ENCODE measurements at places on chromosomes 12 and 14.

- no peak for DNase-seq
These were observed 525.6 kb downstream of the FLRT2 start for GRCh38 chr14:86055512-86056075.

- DNase-seq: no peak
These were observed 65.9 kb upstream of the NUDT4 start for GRCh38 chr12:93311827-93312226.

- DNase-seq: no peak
These were observed 245.7 kb downstream of the CEP128 start for GRCh38 chr14:80695869-80696268.

- no peak for DNase-seq
These were observed 11.5 kb upstream of the CHD4 start for GRCh38 chr12:6618483-6619225.

- peak; percentile 73 for DNase-seq
These were observed 166.5 kb upstream of the GSC start for GRCh38 chr14:94936401-94936892.

DNA sequence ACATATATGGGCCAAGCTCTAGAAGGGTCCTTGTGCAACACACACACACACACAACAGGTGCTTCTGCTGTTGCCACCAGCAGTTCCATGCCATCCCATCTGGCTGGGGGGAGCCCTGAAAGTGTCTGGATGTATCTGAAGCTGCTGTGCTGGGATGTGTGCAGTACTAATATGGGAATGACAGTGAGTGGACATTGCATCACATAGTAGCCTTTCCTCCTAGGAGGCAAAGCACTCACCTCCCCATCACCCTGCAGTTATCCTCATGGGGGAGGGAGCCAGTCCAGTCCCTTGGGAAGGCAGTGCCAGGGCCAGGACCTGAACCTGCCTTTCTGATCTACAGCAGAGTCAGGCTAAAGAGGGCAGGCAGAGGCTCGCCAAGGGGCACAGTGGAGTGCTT lies 208.9 kb downstream of the CACNA1C start:
- DNase-seq: no peak

GRCh38 chr14:94935706-94936300 lies 165.9 kb upstream of the GSC start:
- DNase-seq: no peak

- no peak for DNase-seq
These were observed 13.9 kb downstream of the ADGRD1 start for GRCh38 chr12:130967636-130968035.

DNA sequence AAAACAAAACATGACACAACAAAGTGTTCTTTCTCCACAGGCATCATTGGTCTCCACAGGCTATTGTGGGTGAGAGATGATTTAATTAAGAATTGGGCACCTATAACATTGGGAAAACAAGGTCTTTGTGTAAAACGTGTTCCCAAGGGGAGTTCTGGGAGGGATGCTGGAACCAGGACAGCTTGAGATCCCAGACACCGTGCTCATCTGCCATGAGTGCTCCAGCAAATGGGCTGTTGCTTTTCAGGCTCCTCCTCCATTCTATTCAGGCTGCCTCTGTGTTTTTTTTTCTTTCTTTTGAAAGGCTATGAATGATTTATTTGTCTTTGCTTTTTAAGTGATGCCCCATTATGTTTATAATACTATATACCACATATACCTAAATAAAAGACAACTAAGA lies 122.4 kb downstream of the DACT1 start:
- DNase-seq: no peak

DNA sequence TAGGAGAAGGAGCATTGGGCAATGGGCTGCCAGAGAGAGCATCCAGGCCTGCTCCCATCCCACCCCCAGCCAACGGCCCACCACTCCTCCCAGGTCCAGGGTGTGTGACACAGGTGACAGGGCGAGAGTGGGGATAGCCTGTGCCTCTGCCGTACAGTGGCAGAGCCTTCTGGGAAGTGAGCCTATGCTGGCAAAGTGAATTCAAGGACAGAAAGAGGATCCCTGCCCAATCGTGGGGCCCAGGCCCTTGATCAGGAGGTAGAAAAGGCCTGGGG lies 553 bp upstream of the KRT79 start:
- DNase-seq: no peak

- no peak for DNase-seq
These were observed 89.1 kb upstream of the RIC8B start for GRCh38 chr12:106685381-106685780.

DNA sequence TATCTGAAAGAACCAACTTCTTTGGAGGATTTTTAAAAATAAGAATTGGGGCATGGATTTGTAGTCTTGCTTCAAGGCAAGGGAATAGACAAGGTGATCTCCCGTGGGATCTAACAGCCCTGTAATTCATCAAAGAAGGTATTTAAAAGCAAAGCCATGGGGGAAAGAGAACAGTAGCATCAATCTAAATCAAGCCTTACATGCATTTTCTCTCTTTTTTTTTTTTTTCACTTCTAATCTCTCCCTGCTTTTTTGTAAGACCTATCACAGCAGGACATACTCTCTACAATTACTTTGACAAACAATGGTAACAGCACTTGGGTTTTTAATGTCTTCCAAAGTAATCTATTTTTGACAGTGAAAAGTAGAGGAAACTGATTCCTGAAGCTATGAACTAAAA lies 367.9 kb downstream of the PAWR start:
- no peak for DNase-seq
